ENCODE measurements at places on chromosomes 6 and 20. TPM values are rescaled to one million over a fixed set of nuclear protein-coding genes. Genes with fewer than 3 reads are reported as not detected.
A peak's percentile ranks its signal among the peaks of the same experiment; 100 is the strongest.

DNA sequence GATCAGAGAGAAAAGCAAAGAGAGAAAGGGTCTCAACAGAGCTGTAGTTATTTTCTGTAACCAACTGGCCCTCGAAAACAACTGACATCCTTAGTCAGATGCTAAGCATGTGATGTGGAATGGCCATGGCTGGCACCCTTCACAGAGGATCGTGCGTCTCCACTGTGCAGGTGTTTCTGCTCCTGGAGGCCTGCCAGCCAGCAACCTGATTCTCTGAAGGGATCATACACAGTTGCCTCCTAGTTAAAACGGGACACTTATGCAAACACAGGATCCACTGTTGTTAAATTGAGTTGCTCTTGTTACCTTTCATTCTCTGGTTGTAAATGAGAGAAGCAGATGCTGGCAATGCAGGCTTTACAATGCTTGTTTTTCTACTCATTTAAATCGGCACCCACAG, 148.5 kb downstream of the HDGFL1 start:
- H3K27me3 ChIP-seq, result no peaks in the 10 kb centered on the region
- no peak overlapping the region for H3K4me3 ChIP-seq
- no peak overlapping the region for H3K27ac ChIP-seq
- no peaks in the 10 kb centered on the region for H3K36me3 ChIP-seq

DNA sequence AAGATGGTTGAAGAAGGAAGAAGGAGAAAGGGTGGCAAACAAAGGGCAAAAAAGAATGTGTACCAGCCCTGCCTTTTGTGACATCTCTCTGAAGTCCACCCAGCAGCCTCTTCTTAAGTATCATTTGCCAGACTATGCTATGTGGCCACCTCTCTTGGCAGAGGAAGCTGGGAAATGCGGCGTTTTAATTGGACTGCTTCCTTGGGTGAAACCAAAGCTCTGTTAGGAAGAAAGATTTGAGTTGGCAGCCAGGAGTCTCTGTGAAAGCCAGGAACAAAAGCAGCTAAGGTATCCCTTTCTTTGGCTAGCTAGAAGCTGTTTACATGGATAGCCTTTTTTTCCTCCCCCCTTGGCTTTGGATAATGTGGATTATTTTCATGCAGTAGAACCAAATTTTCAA, 67.5 kb upstream of the GTSF1L start:
- no peaks in the 10 kb centered on the region for H3K27me3 ChIP-seq
- H3K4me3 ChIP-seq, result no peak overlapping the region
- H3K36me3 ChIP-seq, result no peaks in the 10 kb centered on the region
- H3K27ac ChIP-seq, result no peak overlapping the region

- DNase-seq, result no peak
- no peak overlapping the region for H3K4me3 ChIP-seq
- H3K36me3 ChIP-seq, result no peaks in the 10 kb centered on the region
- no peak overlapping the region for H3K27ac ChIP-seq
Observed at GRCh38 chr6:156313037-156313436, 464.1 kb upstream of the ARID1B start.

GRCh38 chr6:54970337-54970736, 123.8 kb downstream of the FAM83B start:
- no peaks in the 10 kb centered on the region for H3K4me1 ChIP-seq
- DNase-seq, result no peak
- H3K4me3 ChIP-seq, result no peak overlapping the region
- no peaks in the 10 kb centered on the region for H3K27me3 ChIP-seq
- no peak overlapping the region for H3K27ac ChIP-seq

DNA sequence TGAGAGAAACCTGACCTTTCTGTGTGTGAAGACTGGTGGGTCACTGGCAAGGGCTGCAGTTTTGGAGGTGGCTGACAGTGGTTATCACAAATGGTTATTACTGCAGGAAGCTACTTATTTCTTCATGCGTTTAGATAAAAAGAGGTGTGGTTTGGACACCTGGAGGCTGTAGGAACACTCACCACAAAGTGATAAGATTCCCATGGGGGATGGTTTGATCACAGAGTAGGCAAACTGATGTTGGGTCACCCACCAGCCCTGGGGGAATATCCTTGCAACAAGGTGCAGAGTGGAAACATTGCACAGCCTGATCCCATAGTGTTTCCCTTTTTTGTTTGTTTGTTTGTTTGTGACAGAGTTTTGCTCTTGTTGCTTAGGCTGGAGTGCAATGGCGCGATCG, 33.9 kb upstream of the RNGTT start:
- DNase-seq, result no peak
- H3K27me3 ChIP-seq, result no peaks in the 10 kb centered on the region
- H3K4me3 ChIP-seq, result no peak overlapping the region
- no peaks in the 10 kb centered on the region for H3K4me1 ChIP-seq

DNA sequence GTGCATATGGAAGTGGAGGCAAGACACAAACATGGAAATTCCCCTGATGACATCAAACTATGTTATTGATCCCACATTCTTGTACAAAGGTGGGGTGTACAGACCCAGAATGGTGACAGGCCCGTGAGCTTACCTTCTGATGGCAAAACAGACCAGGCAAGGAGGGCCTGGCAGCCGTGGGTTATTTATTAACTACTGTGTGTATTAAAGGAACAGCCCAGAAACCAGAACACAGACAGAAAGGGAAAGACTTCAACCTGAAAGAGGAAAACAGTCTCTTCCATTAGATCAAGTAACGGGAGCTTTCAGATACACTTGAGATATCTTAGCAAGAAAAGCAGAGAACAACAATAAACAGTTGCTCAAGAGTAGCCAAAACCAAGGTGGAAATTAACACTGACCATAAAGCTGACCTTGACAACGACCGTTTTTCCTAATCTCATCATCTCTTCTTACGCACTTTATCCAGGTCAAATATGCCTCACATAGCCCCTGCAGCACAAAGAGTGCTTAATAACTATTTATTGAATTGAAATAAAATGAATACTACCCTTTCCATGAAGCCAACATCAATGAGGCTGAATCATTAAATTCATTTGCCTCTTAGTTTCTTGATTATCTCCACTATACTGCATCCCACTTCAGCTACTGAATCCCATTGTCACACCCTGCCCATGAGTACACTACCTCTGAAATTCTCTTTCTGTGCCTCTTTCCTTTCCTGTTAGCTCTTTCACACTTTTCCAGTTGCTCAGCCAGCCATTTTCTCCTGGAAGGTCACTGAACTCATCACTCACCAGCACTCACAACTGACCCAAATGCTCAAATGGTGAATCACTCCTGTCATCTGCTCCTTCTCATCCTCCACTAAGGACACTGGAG, 67.4 kb downstream of the MOXD1 start:
- no peak overlapping the region for H3K27ac ChIP-seq
- H3K36me3 ChIP-seq, result no peaks in the 10 kb centered on the region
- DNase-seq, result peak; percentile 57
- H3K4me1 ChIP-seq, result no peaks in the 10 kb centered on the region
- H3K4me3 ChIP-seq, result peak overlapping the region; percentile 16

DNA sequence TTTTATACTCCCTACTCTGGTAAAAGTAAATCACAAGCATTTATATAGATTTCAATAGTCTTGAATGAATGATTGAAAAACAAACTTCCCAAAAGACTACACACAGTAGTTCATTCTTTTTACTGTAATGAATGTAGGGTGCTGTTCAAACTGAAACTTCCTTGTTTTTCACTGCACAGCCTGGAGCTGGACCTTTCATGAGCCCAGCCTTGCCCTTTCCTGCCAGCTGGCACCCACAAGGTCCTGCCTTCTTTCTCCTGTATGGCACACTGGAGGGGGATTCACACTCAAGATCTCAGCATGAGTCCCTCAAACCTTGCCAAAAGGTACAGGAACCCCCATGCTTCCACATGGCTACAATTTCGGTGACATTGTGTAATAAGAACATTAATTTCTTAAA, 50.9 kb downstream of the COL12A1 start:
- no peak for DNase-seq
- H3K4me1 ChIP-seq, result no peaks in the 10 kb centered on the region
- no peak overlapping the region for H3K27ac ChIP-seq
- H3K4me3 ChIP-seq, result no peak overlapping the region
- H3K36me3 ChIP-seq, result no peaks in the 10 kb centered on the region

DNA sequence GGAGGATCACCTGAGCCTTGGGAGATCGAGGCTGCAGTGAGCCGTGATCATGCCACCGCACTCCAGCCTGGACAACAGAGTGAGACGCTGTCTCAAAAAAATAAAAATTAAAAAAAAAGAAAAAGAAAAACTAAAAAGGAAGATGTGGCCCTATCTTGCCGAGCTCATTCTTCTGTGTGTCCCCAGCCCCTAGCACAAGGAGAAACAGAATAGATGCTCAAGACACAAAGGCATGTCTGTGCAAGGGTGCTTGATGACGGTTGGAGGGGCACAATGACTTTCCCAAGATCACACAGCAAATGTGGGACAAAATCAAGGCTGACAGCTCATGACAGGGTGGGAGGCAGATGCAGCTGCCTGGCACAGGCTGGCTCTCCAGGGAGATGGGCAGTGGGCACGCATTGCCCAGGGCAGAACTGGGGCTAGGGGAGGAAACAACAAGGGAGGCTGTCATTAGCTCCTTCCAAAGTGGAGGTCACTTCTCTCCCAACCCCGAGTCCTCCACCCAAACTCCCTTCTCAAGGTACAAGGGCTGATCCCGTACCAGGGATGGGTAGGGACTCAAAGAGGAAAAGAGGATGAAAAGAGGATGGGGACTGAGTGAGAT, 775 bp upstream of the NRSN2 start:
- peaks cover 15% of the 10 kb centered on the region for H3K4me1 ChIP-seq
- H3K4me3 ChIP-seq, result peak overlapping the region; percentile 77
- no peak overlapping the region for H3K27ac ChIP-seq
- no peaks in the 10 kb centered on the region for H3K27me3 ChIP-seq
- DNase-seq, result no peak

DNA sequence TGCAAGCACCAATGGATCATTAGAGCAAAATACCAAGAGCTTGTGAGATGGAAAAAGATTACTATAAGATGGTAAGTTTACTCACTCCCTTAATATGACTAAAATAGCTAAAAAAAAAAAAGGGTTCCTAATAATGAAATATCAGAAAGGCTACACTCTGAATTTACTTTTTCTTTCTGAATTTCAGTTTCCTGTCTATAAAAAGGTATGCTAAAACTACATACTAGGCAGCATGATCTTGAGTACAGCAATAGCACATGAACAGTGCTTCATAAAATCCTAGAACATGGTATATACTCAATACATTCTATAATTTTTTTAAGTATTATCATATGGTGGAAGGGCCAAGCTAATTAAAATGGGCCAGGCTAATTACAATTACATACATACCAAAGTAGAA, 24.0 kb upstream of the FAM135A start:
- no peak for DNase-seq
- no peak overlapping the region for H3K4me3 ChIP-seq
- no peaks in the 10 kb centered on the region for H3K27me3 ChIP-seq
- H3K36me3 ChIP-seq, result no peaks in the 10 kb centered on the region

DNA sequence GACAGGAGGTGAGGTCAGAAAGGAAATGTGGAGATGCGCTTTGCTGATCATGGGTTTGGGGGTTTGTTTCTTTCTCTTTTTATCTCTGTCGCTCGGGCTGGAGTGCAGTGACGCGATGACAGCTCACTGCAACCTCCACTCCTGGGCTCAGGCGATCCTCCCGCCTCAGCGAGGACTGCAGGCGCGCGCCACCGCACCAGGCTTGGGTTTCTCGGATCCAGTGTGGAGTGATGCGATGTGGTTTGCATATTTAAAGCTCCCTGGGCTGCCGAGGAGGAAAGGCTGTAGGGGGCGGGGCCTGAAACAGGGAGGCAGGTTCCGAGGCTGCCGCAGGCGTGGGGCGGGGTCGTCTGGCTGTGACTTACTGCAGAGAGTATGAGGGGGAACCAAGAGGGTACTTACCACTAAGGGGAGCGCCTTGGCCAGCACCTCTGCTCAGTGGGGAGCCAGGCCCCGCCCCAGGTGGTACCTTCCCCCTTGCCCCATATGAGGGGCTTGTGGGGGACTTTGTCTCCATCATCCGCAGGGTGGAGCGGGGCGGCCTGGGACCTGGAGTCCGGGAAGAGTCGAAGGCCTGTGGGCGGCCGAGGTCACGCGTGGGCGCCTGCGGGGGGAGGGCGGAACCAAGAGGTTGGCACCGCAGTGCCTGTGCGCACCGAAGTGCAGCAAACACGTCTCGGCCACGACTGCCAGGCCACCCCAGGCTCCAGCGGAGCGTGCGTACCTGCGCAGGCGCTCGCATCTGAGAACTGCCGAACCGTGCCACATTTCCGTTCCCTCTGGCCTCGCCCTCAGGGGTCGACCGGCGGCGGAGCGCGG, 12.7 kb upstream of the BAK1 start:
- H3K36me3 ChIP-seq, result no peaks in the 10 kb centered on the region
- no peak overlapping the region for H3K27ac ChIP-seq
- H3K4me3 ChIP-seq, result no peak overlapping the region
- DNase-seq, result no peak
- H3K4me1 ChIP-seq, result peaks cover 12% of the 10 kb centered on the region
- H3K27me3 ChIP-seq, result no peaks in the 10 kb centered on the region

GRCh38 chr6:139265512-139266190, 26.1 kb downstream of the TXLNB start:
- no peak overlapping the region for H3K27ac ChIP-seq
- DNase-seq, result no peak
- no peaks in the 10 kb centered on the region for H3K36me3 ChIP-seq
- no peak overlapping the region for H3K4me3 ChIP-seq
- no peaks in the 10 kb centered on the region for H3K4me1 ChIP-seq

GRCh38 chr6:3442431-3443220, 14.2 kb downstream of the SLC22A23 start:
- peaks cover 14% of the 10 kb centered on the region for H3K4me1 ChIP-seq
- no peaks in the 10 kb centered on the region for H3K36me3 ChIP-seq
- no peak overlapping the region for H3K27ac ChIP-seq
- no peaks in the 10 kb centered on the region for H3K27me3 ChIP-seq

DNA sequence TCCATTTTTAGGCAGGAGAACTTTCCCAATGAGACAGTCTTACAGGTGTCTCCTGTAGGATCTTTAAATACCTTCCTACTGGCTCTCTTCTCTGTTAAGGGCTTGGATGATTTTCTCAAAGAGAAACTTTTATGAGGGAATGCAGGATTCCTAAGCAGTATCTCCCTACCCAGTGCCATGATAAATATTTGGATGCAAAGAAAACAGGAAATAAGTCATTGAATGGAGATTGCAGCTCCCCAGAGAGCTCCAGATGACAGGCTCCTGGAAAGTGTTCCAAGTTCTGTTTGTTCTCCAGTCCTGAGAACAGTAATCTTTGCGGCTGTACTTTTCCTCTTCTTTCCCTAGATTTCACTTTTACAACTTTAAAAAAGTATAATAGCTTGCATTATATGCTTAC, 2.4 kb upstream of the SCGN start:
- no peak for DNase-seq
- no peaks in the 10 kb centered on the region for H3K4me1 ChIP-seq
- H3K27me3 ChIP-seq, result no peaks in the 10 kb centered on the region
- no peaks in the 10 kb centered on the region for H3K36me3 ChIP-seq
- H3K4me3 ChIP-seq, result no peak overlapping the region
- H3K27ac ChIP-seq, result no peak overlapping the region

TBX18 gene
- total RNA-seq, result 0.08 TPM

PROKR2 gene
- total RNA-seq, result not detected

RALGAPA2 gene
- 23.3 TPM for total RNA-seq

Data from pancreas (tissue), 10 donors.